ENCODE measurements at places on chromosomes 5 and 9.
A peak's percentile ranks its signal among the peaks of the same experiment; 100 is the strongest.

- DNase-seq = no peak
Observed at GRCh38 chr9:128846680-128847030, 17.1 kb upstream of the SPOUT1 start.

DNA sequence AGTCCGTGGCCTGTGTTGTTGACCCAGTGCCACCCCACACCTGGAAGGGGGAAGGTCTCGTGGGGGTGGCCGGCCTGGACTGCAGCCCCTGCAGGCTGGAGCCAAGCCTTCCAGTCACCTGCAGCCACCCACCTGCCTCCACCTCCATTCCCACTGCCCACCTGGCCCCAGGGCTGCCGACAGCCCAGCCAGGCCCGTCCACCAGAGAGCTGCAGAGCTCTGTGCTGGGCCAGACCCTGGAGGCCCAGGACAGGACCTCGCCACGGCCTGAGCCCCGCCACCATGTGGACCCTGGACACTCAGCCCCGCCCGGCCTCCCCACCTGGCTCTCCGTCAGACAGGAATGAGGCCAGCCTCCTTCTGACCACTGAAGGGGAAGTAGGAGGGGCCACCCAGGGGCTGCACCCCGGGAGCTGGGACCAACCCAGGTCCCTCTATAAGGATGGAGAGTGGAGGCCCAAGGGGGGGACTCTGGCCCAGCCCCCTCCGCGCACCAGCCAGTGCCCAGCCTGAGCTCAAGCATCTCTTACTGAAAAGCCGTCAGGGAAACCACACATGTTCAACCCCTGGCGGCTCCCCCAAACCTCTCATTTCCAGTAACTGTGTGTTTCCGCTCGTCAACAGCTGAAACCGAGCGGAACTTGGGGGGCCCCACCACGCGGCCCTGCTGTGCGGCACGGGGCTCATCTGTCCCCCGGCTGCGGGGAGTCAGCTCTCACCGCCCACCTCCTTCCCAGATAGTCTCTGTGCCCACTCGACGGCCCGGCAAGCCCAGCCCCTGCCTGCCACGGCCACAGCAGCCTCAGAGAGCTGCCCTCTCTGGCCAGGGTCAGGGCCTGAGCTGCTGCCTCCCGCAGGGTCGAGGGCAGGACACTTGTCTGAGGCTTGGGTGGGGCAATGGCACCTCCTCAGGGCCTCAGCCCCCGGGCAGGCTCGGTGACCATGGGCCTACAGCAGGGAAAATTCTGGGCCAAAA is 12.8 kb downstream of the NOTCH1 start:
- DNase-seq = peak; percentile 41

- DNase-seq = no peak
Observed at GRCh38 chr5:113748403-113748802, 234.9 kb downstream of the YTHDC2 start.

DNA sequence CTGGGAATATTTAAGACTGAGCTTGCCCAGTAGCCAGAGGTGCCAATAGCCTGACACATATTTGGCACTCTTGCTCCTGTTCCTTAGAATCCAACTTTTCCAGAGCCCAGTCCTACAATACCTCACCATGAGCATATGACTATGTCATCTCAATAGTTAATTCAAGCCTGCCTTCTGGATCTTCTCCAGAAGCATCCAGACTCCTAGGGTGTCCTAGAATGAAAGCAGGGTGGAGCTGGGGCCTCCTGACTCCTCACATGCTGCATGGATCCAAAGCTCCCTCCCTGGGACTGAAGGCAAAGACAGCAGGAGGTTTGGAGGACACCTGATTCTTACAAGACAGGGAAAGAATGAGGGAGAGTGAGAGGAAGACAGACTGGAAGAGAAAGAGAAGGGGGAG is 37.9 kb downstream of the SH3TC2 start:
- no peak for DNase-seq

DNA sequence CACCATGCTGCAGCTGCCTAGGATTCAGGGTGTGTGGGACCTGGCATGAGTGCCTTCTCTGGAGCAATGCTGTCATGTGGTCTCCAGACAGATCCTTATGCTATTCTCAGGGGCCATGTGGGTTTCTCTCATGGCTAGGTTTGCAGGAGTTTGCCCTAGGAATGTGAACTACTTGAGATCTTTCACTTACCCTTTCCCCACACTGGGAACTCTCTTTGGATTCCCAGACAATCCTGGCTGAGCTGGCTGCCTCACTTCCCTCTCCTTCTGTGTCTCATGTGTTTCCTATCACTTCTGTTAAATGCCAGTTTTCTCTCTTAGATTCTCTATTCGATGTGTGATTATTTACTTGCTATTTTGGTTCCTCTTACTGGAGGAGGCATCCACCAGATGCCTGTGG is 270.2 kb upstream of the RASA1 start:
- no peak for DNase-seq

- peak; percentile 6 for DNase-seq
Observed at GRCh38 chr9:38727497-38728001, 7.6 kb upstream of the FAM240B start.

GRCh38 chr5:171521679-171522078 is 102.2 kb downstream of the FGF18 start:
- DNase-seq = no peak

- DNase-seq = no peak
Observed at GRCh38 chr5:67190861-67191260, 5.7 kb downstream of the CD180 start.

- DNase-seq = no peak
Observed at GRCh38 chr5:132023258-132024116, 12.0 kb upstream of the ACSL6 start.

GRCh38 chr5:31846934-31847333 is 208.0 kb downstream of the PDZD2 start:
- DNase-seq = no peak

- no peak for DNase-seq
Observed at GRCh38 chr9:34378376-34379060, 1.8 kb upstream of the MYORG start.

DNA sequence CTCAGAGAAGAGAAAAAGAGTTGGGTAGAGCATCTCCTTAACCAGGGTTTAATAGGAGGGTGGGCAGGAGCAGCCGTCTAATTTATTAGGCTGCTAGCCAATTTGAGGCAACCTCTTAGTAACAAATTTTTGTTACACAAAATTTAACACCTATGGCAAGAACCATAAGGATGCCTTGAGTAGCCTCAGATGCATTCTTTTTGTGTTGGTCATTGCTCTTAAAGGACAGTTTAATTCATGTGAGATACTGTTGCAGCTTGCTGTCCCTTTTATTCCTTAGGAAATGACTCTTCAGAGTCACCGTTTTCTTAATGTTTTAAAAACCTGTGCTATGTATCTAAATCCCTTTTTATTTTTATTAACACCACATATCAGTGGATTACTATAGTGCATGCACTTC is 255.1 kb downstream of the MAST4 start:
- DNase-seq = no peak

GRCh38 chr5:177431317-177432142 is 5.1 kb downstream of the GRK6 start:
- DNase-seq = peak; percentile 92

DNA sequence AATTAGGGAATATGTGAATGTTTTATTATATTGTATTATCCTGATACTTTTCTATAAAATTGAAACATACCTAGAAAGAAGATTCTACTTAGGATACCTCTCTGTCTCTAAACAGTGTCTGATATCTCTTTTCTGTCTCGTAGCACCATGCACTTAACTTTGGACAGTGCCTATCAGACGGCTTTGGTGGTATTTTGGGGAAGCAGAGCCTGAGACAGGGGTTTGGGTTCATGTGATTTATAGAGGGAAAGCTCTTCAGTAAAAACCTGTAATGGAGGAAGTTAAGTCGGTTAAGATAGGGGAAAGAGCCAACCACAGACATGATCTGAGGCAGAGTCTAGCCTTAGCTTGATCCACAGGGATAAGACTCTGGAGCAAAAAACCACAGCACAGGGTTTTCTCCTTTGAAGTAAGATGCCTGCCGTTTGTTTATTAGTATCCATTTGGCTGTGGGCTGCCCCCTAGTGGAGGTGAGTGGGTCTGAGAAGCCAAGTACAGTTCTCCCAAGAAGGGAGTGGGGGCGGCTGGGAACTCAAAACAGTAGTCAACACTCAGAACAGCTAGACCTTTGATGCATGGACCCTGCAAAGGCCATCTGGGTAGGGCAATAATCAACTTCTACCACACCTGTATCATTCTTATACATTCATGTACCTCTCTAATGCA is 141.2 kb upstream of the ASTN2 start:
- DNase-seq = peak; percentile 58

GRCh38 chr9:75639971-75640610 is 250.4 kb upstream of the PCSK5 start:
- DNase-seq = no peak

DNA sequence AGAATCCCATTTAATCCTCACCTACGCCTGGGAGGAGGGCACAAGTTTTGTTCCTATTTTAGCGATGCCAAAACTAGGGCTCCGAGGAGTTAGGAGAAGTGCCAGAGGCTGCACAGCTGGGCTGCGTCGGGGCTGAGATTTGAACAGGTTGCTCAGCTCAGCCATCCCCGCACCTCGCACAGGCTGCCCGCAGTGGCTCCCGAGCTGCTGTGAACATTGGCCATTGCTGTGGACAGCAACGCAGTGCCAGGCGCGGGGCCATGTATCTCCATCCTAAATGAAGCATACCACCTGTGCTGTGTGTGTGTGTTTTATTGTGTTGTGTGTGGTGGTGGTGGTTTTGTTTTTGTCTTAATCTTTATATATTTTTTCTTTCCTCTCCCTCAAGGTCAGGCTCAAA is 52.0 kb downstream of the AK8 start:
- no peak for DNase-seq

Data from DND-41 (cell line).